Fibroblast of gingiva (primary cell): ENCODE measurements at places on chromosomes 7 and 10.

DNA sequence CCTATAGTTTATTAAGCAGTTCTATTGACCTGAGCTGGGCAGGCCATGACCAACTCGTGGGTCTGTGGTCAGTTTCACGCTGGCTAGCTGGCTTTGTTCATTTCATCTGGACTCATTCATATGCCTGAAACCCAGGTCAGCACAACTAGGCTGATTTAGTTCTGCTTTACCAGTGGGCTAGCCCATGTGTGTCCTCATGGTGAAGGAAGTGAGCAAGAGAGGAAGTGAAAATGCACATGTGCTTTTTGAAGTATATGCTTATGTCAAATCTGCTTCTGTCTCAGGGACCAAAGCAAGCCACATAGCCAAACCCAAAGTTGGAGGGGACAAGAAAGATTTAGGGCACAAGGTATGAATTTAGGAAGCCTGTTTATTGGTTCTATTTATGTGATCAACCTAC, 154.5 kb downstream of the RNF133 start:
- DNase-seq: no peak

DNA sequence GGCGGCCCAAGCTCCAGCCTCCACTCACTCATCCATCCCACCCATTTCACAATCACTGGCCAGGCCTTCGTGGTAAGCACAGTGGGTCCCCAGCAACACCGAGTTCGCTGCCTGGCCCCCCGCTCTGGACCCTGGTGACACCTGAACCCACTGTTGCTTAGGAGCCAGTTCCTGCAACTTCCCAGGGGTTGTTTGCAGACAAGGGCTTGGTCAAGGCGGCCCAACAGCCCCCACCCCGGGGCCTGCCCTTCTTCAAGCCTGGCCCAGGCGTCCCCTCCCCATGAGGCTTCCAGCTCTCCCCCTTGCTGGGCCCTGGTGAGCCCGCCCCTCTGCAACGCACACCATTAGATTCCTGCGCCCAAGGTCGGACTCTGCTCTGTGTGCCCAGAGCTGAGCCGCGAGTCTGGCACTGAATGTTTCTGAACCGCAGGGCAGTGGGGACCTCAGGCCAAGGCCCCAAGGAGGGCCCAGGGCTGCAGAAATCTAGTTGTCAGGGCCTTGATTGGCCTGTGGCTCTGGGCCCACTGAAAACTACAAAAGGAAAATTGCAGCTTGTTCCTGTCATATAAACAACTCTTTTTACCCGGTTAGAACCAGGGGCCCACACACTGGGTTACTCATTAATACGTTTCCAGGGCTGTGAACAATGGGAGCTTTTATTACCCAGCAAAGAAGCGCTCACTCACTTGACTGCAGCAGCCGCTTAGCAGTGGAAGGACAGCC, 2.1 kb upstream of the COX19 start:
- no peak for DNase-seq

- no peak for DNase-seq
These were observed 16.1 kb upstream of the C10orf71 start for GRCh38 chr10:49282879-49283341.

DNA sequence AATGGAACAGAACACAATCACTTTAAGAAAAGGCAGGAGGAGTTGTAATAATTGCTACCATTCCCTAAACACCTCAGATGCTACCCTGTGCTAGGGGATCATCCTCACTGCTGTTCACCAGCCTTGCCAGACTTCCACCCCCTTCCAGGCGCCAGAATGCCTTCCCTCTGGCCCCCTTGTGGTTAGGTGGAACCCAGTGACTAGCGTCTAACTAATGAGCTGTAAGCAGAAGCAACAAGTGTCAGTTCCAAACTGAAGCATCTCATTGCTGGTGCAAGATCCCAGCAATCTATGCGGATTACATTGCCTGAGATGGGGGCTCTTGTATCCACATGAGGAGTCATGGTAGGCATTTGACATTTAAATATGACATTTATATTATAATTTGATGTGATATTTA, 86.6 kb downstream of the FRMD4A start:
- DNase-seq: no peak

DNA sequence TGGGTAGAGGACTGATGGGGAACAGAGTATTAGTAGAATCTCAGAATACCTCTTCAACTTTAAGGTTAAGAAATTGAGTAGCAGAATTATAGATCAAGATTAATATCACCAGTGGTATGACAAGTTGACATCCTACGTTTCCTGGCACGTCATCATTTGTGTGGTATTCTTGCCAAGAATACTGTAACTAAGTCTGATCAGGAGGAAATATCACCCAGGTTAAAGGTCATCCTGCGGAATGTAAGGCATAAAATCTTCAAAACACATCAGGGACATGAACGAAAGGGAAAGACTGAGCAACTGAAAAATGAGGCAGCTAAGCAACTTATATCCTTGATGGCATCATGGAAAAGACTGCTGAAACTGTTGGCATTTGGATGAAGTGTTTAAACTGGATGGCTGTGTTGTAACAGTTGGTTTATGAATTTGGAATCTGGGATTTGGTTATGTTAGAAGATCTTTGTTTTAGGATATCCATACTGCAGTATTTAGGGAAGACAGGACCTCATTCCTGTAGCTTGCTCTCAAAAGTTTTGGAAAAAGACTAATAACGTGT, 86.1 kb downstream of the TRIM24 start:
- no peak for DNase-seq
